ENCODE measurements at places on chromosomes 16 and 17. TPM values are rescaled to one million over a fixed set of nuclear protein-coding genes. Genes with fewer than 3 reads are reported as not detected.
A peak's percentile ranks its signal among the peaks of the same experiment; 100 is the strongest.

The EPOP gene
- total RNA-seq = 2.1 TPM

The SSTR5 gene
- total RNA-seq = 0.40 TPM

The CD300H gene
- total RNA-seq = not detected

DNA sequence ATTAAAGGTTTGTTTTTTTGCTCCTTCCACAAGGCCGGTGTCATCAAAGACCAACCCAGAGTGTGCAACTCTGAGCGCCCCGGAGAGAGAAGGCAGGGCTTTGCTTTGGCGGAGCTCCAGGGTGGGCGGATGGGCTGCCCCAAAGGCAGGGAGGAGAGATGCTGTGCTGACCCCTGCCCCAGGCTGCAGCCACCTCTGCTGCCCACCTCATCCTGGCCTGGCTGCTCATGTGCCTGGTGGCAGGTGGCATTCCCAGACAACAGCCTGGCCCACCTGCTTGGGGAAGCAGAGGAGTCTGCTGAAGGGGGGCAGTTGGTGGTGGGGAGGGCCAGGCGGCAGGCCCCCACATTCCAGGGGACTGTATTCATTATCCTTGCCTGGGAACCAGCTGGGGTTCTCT lies 122.1 kb downstream of the SDK2 start:
- DNase-seq = no peak

DNA sequence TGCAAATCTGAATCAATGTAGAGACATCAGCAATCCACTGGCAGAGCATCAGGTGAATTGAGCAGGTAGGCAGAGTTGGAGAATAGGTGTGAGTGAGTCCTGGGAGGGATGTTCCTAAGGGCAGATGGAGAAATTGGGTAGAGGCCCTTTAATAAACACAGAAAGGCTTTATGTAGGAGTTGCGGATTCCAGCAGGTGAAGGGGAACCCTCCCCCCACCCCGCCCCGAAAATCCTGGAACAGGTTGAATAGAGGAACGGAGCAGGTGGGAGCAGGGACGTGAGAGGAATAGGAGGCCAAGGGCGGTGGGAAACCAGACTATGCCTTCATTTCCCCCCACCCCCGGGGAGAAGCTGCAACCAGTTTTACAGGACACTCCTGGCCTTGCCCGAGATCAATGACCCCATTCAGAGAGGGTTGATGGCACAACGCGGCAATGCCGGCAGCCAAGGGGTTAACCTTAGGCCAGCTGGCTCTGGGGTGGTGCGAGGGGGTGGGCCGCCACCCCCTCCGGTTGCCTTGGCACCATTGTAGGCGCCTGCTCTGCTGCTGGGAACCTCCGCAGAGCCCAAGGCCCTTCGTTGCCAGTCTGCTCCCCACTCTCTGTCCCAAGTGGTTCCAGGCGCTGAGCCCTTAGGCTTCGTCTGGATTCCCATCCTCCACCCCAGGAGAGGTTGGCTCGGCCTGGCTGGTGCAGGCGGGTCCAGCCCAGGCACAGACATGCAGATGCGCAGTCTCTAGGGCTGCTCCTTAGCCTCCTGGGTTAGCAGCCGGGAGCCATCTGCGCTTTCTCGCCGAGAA lies 814 bp upstream of the RUNDC3A start:
- DNase-seq = peak; percentile 36

DNA sequence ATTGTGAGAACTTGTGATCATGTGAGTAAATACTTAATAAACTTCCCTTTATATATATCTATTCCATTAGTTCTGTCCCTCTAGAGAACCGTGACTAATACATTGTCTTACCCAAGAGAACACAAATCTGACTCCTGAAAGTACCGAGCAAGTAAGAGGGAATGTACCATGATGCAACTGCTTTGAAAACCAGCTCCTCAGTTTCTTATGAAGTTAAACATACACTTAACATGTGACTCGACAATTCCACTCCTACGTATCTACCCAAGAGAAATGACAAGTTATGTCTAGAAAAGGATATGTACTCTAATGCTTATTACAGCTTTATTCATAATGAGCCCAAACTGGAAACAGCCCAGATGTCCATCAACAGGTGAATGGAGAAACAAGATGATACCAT lies 8.8 kb upstream of the GJD3 start:
- peak; percentile 46 for DNase-seq

DNA sequence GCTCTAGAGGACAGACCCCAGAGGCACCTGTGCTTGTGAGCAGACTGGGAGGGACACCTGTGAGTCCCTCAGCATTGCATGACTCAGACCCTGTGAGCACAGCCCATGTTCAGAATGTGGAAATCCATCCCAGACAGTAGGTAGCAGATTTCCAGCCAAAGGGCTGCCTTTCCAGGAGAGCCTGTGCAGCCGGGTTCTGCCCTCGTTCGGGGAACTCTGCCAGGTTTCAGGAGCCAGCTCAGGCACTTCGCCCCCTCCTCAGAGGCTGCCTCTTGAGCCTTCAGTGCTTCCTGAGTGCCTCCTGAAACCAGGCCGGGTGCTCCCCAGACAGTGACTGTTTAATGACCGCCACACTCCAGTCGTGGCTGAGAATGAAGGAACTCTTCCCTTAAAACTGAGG lies 23.3 kb upstream of the SDR42E2 start:
- DNase-seq = no peak

GRCh38 chr16:53950677-53951076 lies 246.7 kb downstream of the FTO start:
- DNase-seq = no peak

GRCh38 chr17:58576679-58577367 lies 62.4 kb upstream of the MTMR4 start:
- DNase-seq = peak; percentile 41

GRCh38 chr16:56477096-56477878 lies 25.9 kb downstream of the OGFOD1 start:
- peak; percentile 89 for DNase-seq

- no peak for DNase-seq
Observed at GRCh38 chr17:1588821-1589585, 26.4 kb upstream of the PITPNA start.

DNA sequence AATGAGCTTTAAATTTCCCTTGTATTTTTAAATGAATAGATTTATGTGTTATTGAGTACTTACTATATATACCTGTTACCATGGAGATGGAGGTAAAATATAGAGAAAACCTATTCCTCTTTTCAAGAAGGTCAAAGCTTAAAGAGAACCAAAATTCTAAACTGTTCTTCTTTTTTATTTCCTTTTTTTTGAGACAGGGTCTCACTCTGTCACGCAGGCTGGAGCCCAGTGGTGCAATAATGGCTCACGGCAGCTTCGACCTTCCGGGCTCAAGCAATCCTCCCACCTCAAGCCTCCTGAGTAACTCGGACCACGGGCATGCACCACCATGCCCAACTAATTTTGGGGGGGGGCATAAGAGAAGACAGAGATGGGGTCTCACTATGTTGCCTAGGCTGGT lies 25.0 kb upstream of the TMEM97 start:
- no peak for DNase-seq

DNA sequence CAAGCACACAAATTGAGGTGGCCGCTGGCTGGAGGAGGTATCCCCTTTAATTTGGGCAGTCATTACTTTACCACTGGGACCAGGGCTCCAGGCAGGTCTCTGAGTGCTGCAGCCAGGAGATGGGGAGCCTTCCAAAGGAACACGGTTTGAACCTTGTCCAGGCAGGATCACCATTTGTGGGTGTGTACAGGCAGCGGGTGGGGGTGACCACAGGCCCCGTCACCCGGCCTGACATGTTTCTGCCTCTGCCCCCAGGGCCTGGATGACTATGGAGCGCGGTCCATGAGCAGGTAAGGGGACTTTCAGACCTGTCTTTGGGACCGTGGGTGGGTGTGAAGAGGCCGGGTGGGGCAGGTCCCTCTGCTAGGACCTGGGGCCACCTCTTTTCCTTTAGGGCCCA lies 57.1 kb upstream of the PVALEF start:
- no peak for DNase-seq

GRCh38 chr16:11099672-11100205 lies 155.4 kb downstream of the CLEC16A start:
- DNase-seq = no peak

DNA sequence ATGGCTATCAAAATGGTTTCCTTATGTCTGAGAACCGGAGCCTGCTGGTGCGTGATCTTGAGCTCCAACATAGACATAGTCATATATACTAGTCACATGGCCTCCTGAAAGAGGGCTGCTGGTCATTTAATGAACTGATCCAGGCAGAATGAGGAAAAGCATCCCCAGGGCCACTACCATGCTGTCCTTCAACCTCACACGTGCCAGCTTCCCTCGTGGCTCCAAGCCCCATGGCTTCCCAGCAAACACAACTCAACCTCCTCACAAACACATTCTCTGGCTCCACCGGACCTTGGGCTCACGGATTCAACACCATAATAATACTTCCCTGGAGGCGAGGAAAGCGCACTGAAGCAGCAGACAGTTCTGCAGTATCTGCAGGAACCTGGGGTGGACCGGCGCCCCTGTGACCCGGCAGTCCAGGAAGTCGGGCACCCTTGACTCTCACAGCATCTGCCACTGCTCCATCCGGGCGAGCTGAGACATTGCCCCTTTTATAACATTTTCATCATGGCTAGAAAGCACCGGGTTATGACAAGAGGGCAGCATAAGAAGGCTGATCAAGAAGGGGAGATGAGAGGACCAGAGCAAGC lies 57.2 kb upstream of the CDH5 start:
- DNase-seq = no peak

- DNase-seq = no peak
Observed at GRCh38 chr16:77457046-77457445, 22.2 kb upstream of the ADAMTS18 start.

GRCh38 chr16:8137606-8138005 lies 452.7 kb downstream of the TMEM114 start:
- DNase-seq = no peak

DNA sequence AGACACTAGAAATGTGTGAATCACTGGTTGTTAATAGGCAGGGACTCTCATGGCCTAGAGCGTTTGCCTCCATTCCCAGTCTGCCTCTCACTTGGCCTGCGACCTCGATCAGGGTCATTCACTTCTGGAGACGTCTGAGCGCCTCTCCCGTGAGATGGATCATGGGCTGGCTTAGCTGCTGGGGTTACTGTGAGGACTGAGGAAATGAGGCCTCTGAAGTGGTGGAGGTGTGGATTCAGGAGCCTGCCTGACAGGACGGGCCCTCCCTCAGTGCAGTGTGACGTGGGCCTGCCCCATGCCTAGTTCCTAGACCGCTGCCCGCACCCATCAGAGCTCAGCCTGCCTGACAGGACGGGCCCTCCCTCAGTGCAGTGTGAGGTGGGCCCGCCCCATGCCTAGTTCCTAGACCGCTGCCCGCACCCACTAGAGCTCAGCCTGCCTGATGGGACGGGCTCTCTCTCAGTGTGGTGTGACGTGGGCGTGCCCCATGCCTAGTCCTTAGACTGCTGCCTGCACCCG lies 61.9 kb downstream of the BANP start:
- DNase-seq = peak; percentile 44

GRCh38 chr16:54136276-54136625 lies 150.3 kb downstream of the IRX3 start:
- peak; percentile 29 for DNase-seq

DNA sequence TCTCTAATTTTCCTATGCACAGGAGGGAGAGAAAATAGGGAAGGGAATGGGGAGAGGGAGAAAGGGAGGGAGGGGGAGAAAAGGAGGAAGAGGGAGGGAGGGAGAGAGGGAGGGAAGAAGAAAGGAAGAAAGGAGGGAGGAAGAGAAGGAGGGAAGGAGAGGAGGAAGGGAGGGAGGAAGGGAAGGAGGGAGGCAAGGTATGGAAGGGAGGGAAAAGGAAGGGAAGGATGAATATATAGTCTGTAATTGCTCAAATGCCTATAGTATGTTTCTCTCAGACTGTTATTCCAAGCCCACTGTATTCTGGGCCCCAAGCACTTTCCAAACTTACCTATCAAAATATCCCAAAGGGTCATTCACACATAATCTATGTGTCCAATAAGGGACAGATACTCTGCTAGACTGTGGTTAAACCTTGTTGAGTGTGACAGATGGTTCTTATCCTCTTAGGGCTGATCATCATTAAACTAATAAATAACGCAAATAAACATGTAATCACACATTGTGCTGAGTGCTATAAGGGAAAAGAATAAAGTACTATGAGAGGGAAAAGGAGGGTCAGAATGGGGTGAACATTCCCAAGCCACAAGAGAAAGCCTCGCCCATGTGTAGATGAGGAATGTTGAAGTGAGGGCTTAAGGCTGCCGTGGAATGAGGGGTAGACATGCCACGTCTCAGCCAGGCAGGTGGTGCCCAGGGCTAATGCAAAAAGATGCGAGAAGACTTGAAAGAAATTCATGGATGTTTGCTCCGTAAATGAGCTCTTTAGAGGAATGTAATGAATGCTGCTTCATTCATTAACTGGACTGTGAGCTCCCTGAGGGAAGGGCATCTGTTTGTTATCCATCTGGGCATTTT lies 30.6 kb downstream of the ASIC2 start:
- DNase-seq = peak; percentile 29

DNA sequence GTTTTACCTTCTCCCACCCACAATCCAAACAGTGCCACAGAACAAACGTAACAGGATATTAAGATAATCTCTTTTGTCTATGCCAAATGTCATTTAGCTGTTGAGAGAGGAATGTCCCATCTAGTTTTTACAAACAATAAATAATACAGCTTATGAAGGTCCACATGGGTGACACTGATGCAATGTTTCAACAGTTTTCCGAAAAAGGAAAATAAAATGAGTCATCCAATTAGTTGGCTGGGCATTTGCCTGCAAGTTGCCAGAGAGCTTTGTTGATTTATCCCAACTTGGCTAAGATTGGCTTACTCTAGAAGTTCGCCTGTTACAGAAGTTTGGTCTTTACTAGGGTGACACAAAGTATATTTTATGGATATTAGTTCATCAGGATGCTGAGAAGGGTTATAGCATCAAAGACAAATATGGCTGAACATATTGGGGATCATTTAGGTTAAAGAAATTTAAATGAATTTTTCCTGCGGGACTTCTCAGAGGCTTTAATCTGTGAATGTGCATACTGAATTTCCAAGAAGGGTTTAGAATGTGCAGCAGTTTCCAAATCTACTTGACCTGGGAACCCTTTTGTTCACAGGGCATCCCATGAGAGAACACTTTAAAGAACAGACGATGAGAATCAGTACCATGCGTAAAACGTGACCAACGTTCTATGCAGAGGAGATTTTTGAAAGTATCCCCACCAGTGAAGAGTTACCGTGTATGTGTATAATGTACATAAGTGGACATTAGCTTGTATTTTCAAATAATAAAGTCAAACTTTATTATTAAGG lies 73.1 kb downstream of the CDH13 start:
- peak; percentile 84 for DNase-seq

DNA sequence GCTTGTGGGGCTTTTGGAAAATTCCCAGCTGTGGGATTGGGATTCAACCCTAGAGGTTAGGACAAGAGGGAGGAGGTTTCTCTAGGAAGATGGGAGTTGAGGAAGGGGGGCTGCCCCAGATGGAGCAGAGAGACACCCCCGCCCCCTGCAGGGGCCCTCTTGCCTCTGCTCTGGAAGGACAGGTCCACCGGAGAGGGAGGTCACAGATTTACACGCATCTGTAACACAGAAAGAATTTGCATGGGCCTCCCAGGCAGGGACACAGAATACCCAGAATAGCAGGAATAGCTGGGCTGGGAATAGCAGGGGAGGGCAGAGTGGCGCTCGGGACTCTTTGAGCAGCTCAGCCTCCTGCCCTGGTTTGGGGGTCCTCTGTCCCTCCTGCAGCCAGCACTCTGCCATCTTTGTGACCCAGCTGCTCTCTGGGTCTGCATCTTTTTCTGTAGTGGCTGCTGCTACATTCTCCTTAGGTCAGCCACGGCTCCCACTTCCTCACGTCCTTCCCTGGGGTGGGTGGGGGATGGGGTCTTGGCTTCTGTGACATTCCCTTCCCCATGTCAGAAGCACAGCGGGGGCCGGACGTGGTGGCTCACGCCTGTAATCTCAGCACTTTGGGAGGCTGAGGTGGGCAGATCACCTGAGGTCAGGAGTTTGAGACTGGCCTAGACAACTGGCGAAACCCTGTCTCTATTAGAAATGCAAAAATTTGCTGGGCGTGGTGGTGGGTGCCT lies 33.9 kb upstream of the PLLP start:
- DNase-seq = no peak

GRCh38 chr16:12569061-12569460 lies 234.6 kb downstream of the CPPED1 start:
- DNase-seq = no peak

Measured in renal cortical epithelial cell (primary cell).